ENCODE measurements at places on chromosomes 1 and 21.

DNA sequence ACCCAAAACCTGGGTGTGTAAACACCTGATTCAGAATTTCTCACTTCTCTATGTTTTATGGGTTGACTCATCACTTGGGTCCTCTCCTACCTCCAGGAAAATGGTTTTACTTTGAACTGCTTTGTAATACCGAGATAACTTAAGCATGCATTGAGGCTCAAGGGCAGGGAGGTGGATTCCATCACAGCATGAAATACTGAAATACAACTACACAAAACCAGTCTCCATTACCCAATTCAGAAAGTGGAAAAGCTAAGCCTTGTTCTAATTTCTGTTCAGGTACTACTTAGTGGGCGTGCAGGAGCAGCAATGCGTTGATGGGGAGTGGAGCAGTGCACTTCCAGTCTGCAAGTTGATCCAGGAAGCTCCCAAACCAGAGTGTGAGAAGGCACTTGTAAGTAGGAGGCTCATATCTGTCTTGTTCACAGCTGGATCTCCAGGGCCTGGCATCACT is 6.1 kb upstream of the C4BPA start:
- DNase-seq: no peak

- DNase-seq: peak; percentile 34
Measured at GRCh38 chr1:99573431-99574217, 72.3 kb upstream of the PALMD start.

DNA sequence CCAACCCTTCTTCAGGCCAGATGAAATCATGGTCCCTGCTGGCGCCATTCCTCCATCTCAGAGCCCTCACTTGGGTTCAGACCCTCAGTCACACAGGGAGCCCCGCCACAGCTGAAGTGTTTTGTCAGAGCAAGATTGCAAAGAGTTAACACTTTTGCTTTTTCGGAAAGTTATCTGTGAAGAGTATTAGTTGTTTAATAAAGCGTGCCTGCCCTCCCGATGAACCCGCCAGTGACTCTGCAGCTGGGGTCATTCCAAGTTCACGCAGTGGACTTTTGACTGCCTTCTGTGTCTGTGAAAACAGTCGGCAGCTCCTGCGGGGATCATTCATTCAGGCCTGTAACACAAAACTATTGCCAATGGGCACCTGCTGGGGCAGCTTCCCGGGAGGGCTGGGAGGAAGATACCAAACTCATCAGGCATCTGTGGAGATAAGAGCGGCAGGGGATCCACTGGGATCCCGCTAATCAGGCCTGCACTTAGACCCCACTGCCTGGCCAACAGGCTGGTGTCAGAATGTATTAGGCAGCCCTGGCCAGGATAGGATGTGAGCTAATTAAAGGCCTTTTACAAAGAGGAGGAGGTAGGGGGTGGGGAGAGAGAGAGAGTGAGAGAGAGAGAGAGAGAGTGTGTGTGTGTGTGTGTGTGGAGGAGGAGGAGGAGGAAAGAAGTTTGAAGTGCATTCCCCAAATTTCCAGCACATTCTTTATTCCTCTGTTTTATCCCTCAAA is 184.5 kb downstream of the DHRS3 start:
- DNase-seq: no peak

DNA sequence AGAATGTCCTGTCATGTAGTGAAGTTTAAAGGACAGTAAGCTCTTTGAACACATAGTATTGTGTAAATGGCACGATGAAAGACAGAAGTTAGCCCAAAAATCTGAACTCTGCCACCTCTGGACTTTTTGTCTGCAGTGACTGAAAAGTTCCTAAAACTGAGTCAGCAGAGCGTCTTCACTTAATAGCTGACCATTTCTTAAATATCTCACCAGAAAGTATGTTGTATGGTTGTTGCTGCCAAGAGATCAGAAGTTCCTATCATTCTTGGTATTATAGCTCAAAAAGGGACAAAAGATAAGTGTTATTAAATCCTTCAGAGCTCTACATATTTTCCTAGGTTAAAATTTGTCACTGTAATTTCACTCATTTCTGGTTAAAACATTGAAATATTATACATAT is 1003.0 kb downstream of the TTLL7 start:
- no peak for DNase-seq

DNA sequence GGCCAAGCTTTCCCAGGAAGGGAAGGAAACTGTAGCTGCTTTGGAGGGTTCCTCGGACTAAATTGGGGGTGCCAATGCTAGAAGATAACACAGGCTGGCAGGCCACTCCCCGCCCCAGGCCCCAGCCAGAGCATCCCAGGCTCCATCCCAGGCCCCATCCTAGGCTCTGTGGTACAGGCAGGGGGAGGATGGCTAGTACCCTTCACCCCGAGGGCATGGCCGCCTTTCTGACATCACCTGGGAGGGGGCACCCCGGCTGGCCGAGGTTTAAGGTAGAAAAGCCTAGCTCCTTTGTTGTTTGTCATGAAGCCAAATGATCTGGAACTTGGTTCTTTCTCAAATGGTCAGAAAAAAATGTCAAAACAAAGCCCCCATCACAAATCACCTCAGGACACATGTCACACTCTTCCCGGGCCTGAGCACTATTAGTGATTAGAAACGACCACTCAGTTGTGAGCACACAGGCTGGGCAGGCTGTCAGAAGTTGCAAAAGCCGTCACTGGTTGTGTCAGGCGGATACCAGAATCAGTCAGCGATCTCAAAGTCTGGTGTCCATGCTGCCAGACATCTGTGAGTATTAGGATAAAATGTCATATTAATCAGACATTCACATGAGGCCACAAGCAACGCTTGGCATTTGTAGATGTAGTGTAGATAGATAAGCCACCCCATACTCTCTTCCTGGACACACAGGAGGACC is 31.0 kb upstream of the ETS2 start:
- DNase-seq: no peak

DNA sequence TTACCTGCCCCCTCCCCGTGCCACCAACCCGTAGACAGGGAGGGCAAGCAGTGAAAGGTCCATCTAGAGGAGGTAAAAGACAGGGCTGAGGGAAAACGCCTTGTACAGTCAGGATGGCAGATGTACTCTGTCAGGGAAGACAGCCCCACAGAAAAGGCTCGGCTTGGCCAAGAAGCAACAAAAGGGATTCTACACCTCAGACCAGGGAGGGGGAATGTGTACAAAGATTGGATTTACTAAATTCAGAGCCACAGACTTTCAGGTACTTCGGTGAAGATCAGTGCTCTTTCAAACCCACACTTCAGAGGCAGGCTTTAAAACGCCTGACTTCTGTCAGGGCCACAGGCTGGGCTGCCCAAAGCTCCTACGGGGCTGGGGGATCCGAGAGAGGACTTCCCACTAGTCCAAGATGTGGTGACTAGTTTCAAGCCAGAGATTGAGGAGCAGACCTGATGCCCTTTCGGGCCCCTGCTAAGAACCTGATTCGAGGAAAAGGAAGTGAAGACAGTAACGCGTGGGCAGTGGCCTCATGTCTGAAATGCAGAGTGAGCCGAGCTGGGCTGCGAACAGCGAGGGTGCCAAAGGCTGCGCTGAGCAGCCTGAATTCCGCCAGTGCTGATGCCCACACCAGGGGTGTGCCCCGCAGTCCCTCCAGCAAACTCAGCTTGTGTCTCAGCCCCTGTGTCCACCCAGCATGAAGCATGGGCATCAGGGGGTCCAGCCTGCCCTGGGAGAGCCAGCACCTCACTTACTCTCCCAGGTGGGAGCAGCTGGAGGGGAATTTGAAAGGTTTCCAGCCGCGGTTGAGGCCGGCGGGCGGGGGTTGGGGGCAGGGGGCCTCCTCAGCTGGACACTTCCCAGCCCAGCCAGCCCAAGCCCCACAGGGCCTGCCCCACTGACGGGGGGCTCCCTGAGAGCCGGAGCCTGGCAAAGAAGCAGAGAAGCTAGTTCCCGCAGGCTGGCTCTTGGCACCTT is 36.2 kb downstream of the KIAA1614 start:
- no peak for DNase-seq
